Muscle of arm (tissue), 14 donors: ENCODE measurements at places on chromosomes 5 and 9. TPM values are rescaled to one million over a fixed set of nuclear protein-coding genes. Genes with fewer than 3 reads are reported as not detected.

SPATA9 gene
- 2.9 TPM for polyA plus RNA-seq

- peak; percentile 56 for DNase-seq
These were observed 23.4 kb downstream of the MINAR2 start for GRCh38 chr5:129771058-129771838.

NEURL1B gene
- 35.4 TPM for polyA plus RNA-seq

- DNase-seq = no peak
These were observed 121.2 kb downstream of the PHF2 start for GRCh38 chr9:93697352-93698139.

DNA sequence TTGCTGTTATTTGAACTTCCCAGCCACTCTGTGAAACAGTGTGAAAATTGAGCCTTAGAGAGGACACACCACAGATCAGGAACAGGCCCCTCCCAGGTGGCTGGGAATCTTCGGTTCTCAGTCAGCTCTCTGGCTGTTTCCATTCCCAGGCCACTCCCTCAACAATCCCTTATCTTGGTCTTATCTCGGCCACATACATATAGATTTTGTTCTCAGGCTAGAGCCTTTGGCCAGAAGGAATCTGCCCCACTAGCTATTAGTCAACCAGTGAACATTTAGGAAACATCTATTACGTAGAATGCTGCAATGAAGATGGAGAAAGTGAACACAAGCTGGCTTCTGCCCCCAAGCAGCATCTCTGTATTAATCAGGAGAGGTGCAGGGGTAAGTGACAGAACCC, 21.0 kb upstream of the WWC1 start:
- DNase-seq = no peak

MAMDC4 gene
- polyA plus RNA-seq = not detected

TLX3 gene
- not detected for polyA plus RNA-seq

GEMIN5 gene
- polyA plus RNA-seq = 16.7 TPM
